ENCODE measurements at places on chromosomes 6 and 20. TPM values are rescaled to one million over a fixed set of nuclear protein-coding genes. Genes with fewer than 3 reads are reported as not detected.

DNA sequence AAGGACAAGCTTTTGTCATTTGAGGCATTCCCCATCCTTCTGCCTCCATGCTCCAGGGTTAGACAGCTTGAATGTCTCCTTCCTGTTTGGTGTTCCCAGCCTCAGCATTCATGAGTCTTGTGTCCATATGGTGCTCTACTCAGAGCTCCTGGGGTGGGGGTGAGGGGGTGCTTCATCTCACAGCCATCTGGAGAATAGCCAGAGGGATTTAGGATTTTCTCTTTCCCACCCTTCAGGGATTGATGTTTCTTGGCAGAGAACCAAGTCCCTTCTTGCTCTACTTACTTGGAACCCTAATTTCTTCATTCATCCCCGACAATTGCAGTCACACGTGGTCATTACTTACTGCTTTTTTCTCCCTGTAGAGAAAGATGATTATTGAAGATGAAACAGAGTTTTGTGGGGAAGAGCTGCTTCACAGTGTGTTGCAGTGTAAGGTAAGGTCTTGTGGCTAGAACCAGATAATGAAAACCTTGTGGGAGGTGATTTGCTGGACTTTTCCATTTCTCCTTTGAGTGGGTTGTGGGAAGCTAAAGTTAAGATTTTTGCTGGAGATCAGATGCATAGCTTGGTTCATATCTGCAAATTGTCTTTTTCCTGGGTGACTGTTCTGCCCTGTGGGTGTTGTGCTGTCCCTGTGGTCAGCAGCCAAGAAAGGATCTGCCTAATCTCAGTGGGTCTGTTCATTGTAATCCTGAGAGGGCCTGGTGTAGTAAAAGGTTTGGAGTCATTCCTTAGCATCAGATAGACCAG lies 18.6 kb downstream of the CMTR1 start:
- H3K27me3 ChIP-seq = peaks cover 4% of the 10 kb centered on the region
- peak overlapping the region; percentile 71 for H3K27ac ChIP-seq
- H3K4me3 ChIP-seq = peak overlapping the region; percentile 10
- H3K4me1 ChIP-seq = peaks cover 49% of the 10 kb centered on the region
- no peak for DNase-seq

DNA sequence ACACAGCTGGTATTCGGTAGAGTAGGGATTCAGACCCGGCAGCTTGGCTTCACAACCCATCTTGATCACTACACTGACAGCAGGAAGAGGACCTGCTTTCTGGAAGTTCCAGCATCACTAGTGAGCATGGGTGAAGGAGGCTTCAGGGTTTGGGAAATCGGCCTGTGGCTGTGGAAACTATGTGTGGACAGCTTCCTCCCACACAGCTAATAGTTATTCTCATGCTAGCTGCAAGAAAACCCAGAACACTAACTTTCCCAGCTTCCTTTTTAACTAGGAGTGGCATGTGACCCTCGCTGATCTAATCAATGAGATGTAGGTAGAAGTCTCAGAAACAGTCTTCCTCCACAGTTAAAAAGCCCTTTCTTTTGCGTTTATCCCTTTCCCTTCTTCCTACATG lies 36.3 kb upstream of the SIRPA start:
- peaks cover 13% of the 10 kb centered on the region for H3K4me1 ChIP-seq
- DNase-seq = no peak
- no peak overlapping the region for H3K27ac ChIP-seq
- H3K27me3 ChIP-seq = no peaks in the 10 kb centered on the region
- no peaks in the 10 kb centered on the region for H3K36me3 ChIP-seq
- H3K4me3 ChIP-seq = no peak overlapping the region

GRCh38 chr6:169227116-169227515 lies 26.5 kb downstream of the THBS2 start:
- H3K4me1 ChIP-seq = peaks cover 3% of the 10 kb centered on the region
- H3K27me3 ChIP-seq = peaks cover 7% of the 10 kb centered on the region
- DNase-seq = no peak
- H3K36me3 ChIP-seq = peaks cover 2% of the 10 kb centered on the region
- H3K27ac ChIP-seq = no peak overlapping the region
- no peak overlapping the region for H3K4me3 ChIP-seq

GRCh38 chr6:103783329-103783728 lies 1076.4 kb downstream of the HACE1 start:
- no peaks in the 10 kb centered on the region for H3K36me3 ChIP-seq
- H3K4me3 ChIP-seq = no peak overlapping the region
- DNase-seq = no peak
- H3K27ac ChIP-seq = no peak overlapping the region

GRCh38 chr6:119929121-119929520 lies 579.6 kb upstream of the MAN1A1 start:
- DNase-seq = no peak
- no peak overlapping the region for H3K27ac ChIP-seq
- H3K4me3 ChIP-seq = no peak overlapping the region

ZFP64 gene
- total RNA-seq = 39.1 TPM

TMC2 gene
- total RNA-seq = not detected

FBXO30 gene
- 12.1 TPM for total RNA-seq

SLC22A16 gene
- not detected for total RNA-seq
